G401 (cell line): ENCODE measurements at places on chromosomes 5 and 9. TPM values are rescaled to one million over a fixed set of nuclear protein-coding genes. Genes with fewer than 3 reads are reported as not detected.

The COL5A1 gene
- total RNA-seq: 0.37 and 0.58 TPM in 2 replicates

The SLC25A2 gene
- total RNA-seq: not detected in 2 replicates

The TXNDC15 gene
- total RNA-seq: 51.4 and 81.3 TPM in 2 replicates

The TPPP gene
- 0.62 and 1.2 TPM in 2 replicates for total RNA-seq

The IL9 gene
- total RNA-seq: not detected in 2 replicates

The KIAA1958 gene
- total RNA-seq: 3.0 and 6.8 TPM in 2 replicates

The JMY gene
- 5.2 and 7.2 TPM in 2 replicates for total RNA-seq

The NRARP gene
- 6.3 and 6.7 TPM in 2 replicates for total RNA-seq

The SPAAR gene
- total RNA-seq: 2.6 and 3.5 TPM in 2 replicates

The TMCO6 gene
- 11.0 and 35.3 TPM in 2 replicates for total RNA-seq
